Stimulated activated CD8-positive, alpha-beta memory T cell treated with anti-CD3 and anti-CD28 coated beads, Interleukin-15, amount 100 ng/mL, for 4 hours (primary cell): ENCODE measurements at places on chromosomes 2 and 18.

GRCh38 chr2:54791831-54792230, 68.4 kb downstream of the EML6 start:
- no peak for DNase-seq

- DNase-seq: no peak
These were observed 8.3 kb downstream of the PRKAG3 start for GRCh38 chr2:218823196-218823855.

GRCh38 chr2:240322231-240322955, 113.1 kb upstream of the GPC1 start:
- DNase-seq: no peak

DNA sequence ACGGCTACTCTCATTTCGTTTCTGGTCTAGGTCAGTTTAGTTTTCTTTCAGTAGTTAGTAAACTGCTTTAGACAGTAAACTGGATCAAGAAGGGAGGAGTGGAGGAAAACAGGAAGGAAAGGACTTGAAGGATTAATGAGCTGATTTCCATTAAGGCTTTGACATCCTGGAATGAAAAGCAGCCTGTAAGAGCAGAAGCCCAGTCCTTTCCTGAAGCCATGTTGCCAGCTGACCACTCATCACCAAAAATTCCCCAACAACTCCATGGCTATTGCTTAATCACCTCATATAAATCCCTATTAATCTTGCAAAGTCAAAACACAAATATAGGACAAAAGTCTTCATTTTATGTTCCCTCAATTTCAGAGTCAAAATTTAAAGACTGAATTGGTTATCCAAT, 113.7 kb upstream of the ZFP36L2 start:
- DNase-seq: no peak

DNA sequence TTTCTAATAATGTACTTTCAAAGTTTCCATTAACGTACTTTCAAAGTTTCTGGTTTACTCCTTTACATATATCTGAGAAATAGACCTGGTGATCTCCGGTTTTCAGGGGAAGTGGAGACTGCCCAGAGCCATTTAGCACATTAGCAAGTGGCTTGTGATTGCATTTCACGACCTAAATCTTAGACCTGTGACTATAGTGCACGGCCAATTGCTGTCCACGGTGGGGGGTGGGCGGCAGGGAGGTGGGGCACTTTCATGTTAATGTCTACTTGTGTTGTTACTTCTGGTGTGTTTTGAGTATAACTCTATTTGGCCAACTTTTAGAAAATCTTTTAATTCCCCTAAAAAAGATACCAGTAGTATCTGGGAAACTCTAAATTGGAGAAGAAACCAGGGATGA, 11.3 kb downstream of the GATA6 start:
- DNase-seq: no peak

DNA sequence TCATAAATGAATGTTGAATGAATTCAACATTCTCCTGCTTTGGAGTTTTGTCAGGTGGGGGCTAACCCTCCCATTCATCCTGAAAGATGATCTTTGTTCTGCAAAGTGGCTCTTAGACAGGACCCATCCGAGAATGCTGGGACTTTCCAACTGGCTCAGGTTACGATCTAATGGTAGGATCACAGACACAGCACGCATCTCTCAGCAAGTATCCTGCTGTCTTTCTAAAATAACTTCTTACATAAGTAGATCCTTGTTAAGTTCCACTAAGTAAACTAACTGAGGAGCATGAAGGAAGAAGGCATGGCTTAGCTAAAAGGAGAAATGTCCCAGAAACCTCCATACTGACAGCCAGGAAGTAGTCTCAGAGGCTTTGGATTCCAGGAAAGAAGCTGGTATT, 23.7 kb downstream of the CYP27A1 start:
- DNase-seq: no peak

- no peak for DNase-seq
These were observed 134.9 kb upstream of the NDUFV2 start for GRCh38 chr18:8967573-8967972.

GRCh38 chr2:4992226-4992625, 700.0 kb upstream of the SOX11 start:
- DNase-seq: no peak

DNA sequence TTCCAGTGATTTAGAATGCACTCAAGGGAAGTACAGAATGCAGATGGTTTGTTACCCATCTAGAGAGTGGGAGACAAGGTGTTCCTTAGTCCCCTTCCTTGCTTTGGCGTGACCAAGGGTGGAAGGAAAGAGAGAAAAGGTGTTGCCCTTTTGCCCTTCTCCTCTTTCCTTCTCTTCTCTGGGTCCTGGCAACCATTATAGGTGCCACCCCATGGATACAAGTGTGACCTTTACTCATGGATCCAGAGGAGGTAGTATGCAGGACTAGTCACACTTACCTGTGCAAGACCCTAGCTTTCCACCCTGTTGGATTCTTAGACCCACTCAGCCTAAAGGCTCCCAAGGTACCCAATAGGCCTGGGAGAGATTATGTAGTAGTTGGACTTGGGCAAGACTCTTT, 11.6 kb upstream of the RBFA start:
- DNase-seq: no peak

DNA sequence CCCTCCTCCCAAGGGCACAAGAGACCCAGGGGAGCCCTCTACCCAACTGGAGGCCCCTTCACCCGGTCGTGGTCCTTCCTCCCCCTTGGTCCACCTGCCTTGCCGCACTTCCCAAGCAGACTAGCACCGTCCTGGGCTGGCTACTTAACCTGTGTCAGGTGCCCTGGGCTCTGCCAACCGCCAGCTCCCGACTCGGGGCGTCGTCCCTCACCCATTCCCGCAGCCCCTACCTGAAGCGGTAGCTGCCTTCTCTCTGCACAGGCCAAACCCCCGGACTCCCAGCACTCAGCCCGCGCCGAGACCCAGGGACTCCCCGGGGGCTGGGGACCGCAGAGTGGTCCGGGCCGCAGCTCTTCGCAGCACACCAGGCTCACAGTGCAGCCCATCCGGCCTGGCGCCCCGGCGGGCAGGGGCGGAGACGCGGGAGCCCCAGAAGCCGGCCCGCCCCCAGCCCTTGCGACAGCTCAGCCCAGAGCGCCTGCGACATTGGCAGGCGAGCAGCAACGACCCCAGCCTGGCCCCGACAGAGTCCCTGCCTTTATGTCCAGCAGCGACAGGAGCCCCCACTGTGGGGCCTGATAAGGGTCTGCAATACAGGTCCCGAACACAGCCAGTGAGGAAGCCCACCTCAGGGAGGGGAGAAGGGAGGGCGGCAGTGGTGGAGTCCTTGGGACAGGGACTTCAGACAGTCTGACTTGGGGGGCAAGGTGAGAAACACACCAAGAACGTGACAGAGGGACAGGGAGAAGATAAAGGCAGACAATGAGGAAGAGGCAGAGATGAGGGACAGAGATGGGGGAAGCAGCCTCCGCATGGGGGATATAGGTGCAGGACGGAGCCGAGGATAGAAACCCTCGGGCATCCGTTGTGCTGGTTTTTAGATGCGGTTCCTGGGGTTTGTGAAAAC, 31.0 kb upstream of the TNS1 start:
- no peak for DNase-seq

GRCh38 chr2:46065152-46065551, 232.1 kb upstream of the EPAS1 start:
- no peak for DNase-seq

DNA sequence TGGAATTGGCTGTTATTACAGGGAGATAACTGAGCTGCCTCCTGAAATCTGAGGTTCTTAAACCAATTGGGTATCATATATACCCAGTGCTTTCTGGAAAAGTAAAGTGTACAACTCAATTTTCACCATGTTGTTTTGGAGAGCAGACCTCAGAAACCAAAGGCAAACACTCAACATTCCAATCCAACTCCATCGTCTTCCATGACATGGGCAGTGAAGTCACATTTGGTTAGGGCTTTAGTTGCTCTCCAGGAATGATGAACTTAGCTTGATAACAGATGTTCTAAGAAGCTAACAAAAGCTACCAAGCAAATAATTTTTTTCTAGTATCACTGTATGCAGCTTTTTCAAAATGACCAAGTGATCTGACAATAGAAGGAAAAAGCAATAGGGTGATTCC, 107.0 kb upstream of the SLC35G4 start:
- no peak for DNase-seq

GRCh38 chr18:80244956-80245730, 2.2 kb downstream of the PARD6G start:
- DNase-seq: no peak

GRCh38 chr18:48408111-48408726, 964 bp downstream of the ZBTB7C start:
- no peak for DNase-seq

- no peak for DNase-seq
These were observed 31.6 kb upstream of the ID2 start for GRCh38 chr2:8650256-8650655.

- DNase-seq: no peak
These were observed 139.6 kb downstream of the COMMD1 start for GRCh38 chr2:62045017-62045543.

DNA sequence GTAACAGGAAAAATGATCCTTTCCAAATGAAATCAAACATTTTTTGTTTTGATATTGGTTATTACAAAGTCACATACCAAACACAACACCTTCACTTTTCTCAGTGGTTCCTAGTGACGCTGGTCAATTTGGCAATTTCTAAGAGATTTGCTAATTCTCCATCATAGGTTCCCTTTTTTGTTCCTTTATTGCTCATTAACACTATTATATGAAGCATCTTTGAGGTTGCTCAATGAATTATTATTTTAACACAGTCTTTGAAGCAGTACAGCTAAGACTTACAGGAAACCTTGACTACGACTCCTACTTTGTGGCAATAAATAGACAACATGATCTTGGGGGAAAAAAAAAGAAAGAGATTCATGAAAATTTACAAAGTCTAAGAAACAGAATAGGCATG, 152.2 kb upstream of the VRK2 start:
- DNase-seq: no peak

DNA sequence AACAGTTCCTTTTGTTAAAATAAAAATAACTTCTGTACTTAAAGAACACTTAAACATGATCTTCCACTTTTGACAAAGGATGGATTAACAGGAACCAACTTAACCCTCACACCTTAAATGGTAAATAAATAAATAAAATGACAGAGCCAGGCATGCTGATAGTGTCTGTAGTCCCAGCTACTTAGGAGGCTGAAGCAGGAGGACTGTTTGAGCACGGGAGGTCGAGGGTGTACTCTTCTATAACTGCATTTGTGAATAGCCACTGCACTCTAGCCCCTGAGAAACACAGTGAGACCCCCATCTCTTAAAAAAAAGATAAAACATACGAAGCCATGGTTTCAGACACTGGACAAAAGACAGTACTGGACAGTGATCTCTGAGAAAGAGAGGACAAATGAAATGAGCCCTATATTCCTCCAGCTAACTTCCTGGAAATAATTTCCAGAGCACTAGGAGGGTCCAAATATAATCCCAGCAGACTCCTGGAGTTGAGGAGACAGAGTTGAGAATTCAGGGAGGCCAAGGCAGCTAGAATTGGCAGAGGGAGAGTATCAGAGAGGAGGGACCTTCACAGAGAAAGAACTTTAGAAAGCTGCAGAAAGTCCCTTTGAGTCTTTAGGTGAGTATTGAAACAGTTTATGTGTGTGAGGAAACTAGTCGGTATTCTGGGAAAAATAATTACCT, 17.4 kb downstream of the PPP4R1 start:
- DNase-seq: no peak

DNA sequence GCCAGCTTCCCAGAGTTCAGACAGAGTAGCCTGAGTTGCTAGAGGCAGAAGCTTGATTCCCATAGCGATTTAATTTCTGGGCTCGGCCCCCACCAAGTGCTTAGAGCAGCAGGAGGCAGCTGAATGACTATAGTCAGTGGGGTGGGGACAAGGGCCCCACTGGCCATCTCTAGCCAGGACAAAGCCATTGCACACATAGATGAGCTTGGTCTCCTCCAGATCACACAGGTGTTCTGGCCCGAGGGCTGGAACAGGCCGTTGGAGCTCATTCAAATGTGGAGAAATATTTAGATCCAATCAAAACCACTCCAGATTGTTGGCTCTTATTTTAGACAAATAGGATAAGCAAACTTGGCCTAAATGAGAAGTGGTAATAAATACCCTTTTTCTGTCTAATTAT, 287.3 kb upstream of the NCKAP5 start:
- DNase-seq: no peak

DNA sequence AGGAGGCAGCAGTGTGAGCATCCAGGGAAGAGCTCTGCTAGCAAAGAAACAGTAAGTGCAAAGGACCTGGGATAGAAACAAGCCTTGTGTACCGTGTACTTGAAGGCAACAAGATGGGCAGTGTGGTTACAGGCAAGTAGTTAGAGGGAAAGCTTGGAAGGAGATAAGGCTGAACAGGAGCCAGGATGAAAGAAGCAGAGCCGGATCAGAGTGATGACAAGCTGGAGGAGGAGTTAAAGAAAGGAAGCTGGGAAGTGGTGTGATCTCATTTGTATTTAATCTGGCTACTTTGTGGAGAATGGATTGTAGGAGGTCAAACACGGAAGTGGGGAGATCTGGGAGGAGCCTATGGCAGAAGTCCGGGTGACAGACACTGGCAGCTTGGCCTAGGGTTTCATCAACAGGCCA, 44.7 kb upstream of the VPS54 start:
- no peak for DNase-seq

DNA sequence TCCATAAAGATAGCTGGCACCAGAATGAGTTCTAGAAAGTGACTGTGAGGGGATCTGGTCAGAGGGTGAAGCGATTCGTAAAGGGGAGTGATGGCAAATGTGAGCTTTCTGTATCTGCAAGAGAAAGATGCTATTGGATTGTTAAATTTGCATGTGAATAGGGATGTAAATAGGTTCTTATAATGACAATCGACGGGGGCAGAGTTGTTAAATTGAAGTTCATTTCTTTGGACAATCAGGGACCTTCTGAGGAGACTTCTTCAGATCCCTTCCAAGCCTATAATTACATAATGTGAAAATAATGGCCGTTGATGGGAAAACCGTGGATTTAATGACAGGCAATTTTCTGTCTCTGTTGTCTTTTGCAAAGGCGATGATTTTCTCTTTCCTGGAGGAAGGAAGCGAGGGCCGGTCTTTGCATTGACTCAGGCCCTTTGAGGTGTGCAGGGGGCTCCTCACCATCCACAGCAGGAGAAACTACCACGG, 52.2 kb upstream of the TMEM18 start:
- no peak for DNase-seq

- DNase-seq: no peak
These were observed 42.5 kb downstream of the MOB4 start for GRCh38 chr2:197558393-197558792.

DNA sequence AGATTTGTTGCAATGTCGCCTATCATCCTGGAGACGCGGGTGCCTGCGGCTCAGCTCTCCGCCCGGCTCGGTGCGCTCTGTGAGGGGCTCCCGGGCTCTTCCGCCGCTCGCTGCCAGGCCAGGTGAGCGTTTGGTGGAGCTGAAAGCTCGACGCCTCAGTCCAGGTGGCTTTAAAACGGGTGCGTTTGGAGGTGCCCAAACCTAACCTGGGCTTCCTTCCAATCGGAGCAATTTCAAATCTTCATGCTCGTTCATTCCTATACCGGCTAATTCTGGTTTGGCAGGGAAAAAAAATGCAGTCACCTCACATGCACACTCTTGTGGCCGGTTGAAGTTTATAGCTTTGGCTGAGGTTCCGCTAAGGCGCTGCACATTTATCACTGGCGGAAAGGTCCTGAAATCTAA, at the start of gene SLC16A14:
TSS of gene SLC16A14 (minus strand) at position 274 of the 405 bp plus-strand sequence. CDS start 9,572 bp downstream, outside the sequence.
- DNase-seq: no peak

GRCh38 chr18:79788734-79789085, 9.0 kb upstream of the KCNG2 start:
- no peak for DNase-seq
